ENCODE measurements at places on chromosomes 12 and 14. TPM values are rescaled to one million over a fixed set of nuclear protein-coding genes. Genes with fewer than 3 reads are reported as not detected.

- DNase-seq: no peak
These were observed 425.9 kb upstream of the DCN start for GRCh38 chr12:91608542-91608941.

DNA sequence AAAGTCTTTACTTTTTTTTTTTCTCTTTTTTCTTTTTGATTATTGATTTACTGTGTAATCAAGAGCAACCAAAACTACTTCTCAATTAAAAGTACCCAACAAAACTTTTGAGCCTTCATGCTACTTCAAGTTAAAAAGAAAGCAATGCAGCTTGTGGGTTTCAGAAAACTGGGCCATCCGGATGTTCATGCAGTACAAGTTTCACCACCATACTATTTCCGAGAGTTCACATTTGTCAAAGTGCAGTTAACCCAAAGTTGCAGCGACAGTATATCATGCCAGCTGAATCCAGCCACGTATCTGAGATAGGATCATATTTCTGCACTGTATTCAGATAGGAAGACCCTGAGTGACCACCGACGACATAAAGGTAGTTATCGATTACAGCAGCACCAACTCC, 33.0 kb downstream of the KLHL28 start:
- no peak for DNase-seq

DNA sequence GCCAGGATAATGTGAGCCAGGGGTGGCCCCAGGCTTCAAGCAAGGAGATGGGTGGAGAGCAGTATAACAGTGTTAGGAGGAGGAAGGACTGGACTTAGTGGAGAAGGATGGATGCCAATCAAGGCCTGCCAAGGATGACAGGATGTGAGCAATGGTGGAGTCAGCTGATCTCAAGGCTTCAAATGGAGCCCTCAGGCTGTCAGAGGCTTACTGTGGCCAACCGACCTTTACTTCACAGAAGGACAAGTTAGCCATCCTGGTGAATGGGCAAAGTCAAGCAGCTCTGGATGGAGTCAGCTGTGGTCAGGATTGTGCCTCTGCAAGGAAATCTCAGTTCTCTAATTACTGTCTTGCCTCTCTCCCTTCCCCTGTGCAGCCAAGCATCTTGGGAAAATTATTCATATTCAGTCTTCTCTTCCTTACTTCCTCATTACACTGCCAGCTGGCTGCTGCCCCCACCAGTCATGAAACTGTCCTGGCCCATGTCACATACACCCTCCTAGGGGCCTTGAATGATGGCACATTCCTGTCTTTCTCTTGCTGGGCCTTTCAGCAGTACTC, 7.6 kb upstream of the STAT6 start:
- no peak for DNase-seq

- DNase-seq: no peak
These were observed 32.9 kb upstream of the AMIGO2 start for GRCh38 chr12:47112679-47113078.

DNA sequence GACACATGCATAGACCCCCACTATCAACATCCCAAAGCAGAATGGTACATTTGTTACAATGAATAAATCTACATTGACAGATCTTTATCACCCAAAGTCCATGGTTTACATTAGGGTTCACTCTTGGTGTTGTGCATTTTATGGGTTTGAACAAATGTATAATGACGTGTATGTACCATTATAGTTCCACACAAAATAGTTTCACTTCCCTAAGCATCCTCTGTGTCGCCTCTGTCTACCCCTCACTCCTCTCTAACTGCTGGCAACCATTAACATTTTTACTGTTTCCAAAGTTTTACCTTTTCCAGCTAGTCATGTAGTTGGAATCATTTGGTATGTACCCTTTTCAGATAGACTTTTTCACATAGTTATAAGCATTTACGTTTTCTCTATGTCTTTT, 69.5 kb upstream of the LMO3 start:
- DNase-seq: no peak

DNA sequence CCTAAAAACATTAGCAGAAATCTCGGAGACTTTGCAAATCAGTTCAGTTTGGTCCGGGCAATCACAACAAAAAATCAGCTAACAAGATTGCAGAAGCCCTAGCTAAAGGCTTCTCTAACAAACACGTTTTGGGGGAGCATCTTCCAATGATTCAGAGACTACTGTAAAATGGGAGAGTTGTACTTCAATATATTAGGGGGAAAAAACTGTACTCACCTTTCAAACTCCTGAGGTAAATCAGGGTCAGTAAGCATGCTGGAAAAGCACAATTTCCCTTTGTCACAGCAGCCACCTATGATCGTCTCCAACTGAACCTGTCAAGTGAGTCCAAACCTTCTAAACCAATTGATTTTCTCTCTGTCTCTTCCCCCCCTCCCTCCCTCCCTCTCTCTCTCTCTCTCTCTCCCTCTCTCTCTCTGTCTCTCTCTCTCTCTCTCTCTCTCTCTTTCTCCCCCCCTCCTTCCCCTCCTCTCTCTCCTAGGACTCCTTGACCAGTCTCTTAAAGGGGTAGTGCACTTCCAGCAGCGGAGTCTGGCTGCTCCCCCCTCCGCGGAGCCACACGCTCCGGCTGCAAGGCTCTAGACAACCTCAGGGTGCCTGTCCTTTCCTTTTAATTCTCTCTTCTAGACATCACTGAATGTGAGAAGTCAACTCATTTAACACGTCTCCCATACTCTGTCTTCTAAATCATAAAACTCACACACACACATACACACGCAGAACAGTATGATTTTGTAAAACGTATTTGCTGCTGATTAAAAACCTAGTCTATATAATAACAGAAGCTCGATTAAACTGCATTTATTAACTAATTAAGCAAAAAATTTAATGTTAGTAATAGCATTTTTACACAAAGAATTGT, at the start of gene SOX5:
Gene SOX5, minus strand, starts transcription at position 323 of the 862 bp plus-strand sequence. Its CDS starts 69 bp downstream, at position 254.
- no peak for DNase-seq

Gene OTX2
- total RNA-seq: not detected

Gene PTPRO
- not detected for total RNA-seq

Gene HOXC9
- total RNA-seq: not detected
